Stimulated activated naive CD4-positive, alpha-beta T cell (primary cell): ENCODE measurements at places on chromosomes 7 and 10.

GRCh38 chr10:110425684-110426293 is 71.9 kb upstream of the DUSP5 start:
- DNase-seq: no peak

DNA sequence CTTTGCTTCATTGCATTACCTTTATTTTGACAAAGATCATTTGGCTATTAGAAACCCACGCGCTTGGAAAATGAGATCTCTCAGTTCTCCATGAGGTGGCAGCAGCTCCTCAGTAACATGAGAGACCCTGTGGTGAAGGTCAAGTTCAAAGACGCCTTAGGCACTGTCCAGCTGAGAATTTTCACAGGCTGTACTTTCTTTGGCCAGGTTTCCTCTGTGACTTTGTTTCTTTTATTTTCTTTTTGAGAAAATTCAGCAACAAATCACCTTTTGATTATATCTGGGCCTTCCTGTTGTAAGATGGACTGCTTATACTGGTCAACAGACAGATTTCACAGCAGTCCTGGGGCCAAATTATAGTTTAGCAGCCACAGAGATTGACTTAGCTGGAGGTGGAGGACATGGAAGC is 54.5 kb downstream of the RAB18 start:
- no peak for DNase-seq

DNA sequence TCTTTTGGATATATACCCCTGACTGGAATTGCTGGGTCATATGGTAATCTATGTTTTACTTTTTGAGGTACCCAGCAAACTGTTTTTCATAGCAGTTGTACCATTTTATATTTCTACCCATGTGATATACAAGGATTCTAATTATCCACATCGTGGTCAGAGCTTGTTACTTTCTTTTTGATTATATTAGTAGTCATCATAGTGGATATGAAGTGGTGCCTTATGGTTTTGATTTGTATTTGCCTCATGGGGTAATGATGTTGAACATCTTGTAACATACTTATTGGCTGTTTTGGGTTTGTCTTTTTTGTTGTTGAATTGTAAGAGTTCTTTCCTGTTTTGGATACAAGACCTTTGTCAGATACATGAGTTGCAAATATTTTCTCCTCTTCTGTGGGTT is 51.7 kb downstream of the MAPK8 start:
- no peak for DNase-seq

DNA sequence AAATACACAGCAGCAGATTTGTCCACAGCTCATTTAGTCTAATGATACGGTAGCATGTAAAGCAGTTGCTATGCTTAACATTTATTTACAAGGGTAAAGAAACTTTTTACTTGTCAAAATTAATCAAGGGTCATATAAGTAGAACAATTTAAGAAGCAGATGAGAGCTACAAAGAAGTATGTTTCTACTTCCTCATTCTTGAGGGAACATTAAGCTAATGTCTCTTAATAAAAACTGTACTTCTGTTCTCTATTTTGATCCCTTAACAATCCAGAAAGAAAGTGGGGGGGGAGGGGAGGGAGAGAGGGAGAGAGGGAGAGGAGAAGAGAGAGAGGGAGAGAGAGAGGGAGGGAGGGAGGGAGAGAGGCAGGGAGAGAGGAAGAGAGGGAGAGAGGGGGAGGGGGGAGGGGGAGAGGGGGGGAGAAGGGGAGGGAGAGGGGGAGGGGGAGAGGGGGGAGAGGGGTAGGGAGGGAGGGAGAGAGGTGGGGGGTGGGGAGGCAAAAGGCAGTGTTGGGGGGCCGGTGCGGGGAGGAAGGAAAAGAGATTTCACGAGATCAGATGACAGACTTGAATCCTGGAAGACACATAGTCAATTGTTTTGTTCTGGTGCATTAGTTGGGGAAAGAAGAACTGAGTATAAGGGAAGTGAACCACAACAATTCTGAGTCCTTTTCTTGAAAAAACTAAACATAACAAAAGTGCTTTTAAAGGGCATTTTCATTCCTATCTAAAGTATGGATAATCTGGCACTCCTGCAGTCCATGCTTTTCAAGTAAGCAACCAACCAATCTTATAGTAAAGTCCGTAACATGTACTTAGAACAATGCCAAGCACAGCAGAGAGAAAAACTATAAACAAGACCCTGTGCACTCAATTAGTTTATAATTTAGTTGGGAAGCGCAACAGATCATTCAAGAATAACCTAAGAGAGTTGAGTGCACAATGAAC is 128.0 kb downstream of the USP6NL start:
- DNase-seq: no peak

DNA sequence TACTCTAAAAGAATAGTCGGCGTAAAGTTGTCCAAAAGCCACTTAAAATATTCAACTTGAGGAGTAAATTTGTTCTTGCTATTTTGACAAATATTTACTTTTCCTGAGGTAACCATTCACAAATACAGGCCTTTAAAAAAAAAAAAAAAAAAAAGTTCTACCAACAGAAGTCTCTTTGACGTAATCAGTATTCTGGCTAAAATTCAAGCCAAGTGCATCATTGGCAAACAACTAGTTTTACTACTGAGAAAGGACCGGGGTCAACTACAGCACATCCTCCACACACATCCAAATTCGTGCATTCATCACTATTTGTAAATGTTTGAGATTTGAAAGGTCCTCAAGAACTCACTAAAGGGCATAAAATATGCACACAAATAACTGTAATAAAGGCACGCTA is 2.0 kb downstream of the OAT start:
- no peak for DNase-seq

DNA sequence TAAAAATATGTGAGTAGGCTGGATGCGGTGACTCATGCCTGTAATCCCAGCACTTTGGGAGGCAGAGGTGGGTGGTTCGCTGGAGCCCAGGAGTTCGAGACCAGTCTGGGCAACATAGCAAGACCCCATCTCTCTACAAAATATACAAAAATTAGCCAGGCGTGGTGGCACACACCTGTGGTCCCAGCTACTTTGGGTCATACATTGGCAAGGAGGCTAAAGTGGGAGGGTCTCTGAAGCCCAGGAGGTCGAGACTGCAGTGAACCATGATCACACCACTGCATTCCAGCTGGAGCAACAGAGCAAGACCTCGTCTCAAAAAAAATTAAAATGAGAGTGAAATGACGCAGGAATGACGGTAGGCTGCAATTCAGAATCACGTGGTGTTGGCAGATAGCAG is 64.7 kb upstream of the SH2B2 start:
- DNase-seq: no peak

DNA sequence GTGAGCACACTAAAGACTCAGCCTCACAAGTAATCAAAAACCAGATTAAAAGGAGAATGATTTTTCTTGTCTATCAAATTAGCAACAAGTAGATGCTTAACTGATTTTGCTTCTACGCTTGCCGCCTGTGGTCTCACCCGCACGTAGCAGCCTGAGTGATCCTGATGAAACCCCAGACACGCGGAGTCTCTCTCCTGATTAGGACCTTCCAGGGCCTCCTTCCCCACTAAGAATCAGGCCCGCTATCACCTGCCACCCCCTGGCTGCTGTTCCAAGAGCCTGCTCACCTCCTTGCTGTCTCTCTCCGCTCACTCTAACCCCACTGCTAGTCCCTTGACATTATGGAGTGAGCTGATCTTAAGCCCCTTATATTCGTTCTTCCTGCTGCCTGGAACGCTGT is 325.9 kb upstream of the NRP1 start:
- DNase-seq: no peak

GRCh38 chr7:140289804-140290203 is 108.5 kb downstream of the SLC37A3 start:
- no peak for DNase-seq

- DNase-seq: no peak
Observed at GRCh38 chr10:10830293-10830986, 187.2 kb upstream of the CELF2 start.

GRCh38 chr7:127620406-127621233 is 2.7 kb upstream of the PAX4 start:
- DNase-seq: no peak

DNA sequence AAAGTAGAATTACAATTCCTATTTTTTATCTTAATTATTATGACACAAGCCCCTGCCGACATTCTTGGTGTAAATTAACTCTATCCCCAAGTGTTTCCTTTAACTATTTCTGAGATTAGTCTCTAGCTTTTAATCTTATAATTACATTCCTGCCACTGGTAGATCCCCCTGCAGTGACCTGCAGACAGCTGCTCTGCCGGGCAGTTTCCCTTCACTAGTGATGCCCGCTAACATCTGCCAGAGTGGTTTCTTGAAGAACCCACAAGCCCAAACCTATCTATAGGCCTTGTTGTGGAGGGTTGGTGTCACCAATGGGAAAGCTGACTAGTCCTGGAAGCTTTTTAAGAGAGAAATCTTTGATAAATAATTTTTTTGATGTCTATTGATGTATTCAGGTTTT is 50.0 kb downstream of the ADAM22 start:
- DNase-seq: no peak

DNA sequence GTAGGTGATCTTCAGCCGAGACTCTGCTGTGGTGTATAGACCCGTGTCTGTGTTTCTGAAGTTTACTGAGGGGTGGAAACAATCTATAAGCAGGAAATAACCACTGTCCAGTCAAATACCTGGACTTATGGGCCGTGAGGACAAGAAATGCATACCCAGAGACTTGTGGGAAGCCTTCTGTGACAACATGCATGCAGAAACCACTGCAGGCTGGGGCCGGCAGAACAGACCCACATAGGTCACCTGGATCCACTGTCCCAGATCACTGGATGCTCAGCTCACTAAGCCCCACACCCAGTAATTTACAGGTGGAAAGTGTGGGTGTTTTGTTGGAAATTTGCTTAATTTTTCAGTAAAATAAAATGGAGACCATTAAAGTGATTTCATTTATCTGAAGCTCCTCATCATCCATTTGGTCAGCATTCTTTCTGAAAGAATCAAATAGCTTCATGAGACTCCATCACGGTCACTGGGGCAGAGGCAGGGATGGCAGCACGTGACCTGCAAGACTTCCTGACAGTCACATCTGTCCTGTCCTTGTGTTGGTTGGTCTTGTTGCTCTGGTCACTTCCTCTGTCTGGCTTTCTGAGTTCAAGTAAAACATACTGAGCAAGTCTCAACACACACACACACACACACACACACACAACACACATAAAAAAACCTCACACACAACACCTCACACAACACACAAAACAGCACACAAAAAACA is 108.3 kb downstream of the TNS3 start:
- DNase-seq: no peak

GRCh38 chr7:73626814-73627213 is 2.5 kb upstream of the MLXIPL start:
- DNase-seq: no peak

- DNase-seq: no peak
Observed at GRCh38 chr10:17536221-17536620, 81.0 kb downstream of the HACD1 start.

GRCh38 chr10:33684211-33684611 is 349.7 kb upstream of the NRP1 start:
- no peak for DNase-seq

- no peak for DNase-seq
Observed at GRCh38 chr7:80601999-80602398, 36.4 kb upstream of the CD36 start.

- no peak for DNase-seq
Observed at GRCh38 chr7:36863901-36864701, 139.8 kb upstream of the AOAH start.

DNA sequence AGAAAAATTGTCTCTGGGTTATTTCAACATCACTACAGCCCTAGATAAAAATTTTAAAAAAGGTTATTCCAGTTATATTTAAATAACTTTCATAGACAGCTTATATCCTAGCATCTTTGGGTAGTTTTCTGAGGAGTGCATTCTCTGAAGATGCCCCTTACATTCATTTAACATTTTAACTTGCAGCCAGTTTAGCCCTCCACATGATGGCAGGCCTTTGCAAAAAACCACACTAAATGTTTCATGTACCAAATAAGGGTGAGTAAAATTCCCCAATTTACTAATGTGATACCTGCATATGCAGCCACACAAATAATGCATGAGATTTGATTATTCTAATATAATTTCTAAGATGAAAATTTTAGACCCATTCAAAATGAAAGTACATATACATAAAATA is 108.4 kb upstream of the ZWINT start:
- no peak for DNase-seq

DNA sequence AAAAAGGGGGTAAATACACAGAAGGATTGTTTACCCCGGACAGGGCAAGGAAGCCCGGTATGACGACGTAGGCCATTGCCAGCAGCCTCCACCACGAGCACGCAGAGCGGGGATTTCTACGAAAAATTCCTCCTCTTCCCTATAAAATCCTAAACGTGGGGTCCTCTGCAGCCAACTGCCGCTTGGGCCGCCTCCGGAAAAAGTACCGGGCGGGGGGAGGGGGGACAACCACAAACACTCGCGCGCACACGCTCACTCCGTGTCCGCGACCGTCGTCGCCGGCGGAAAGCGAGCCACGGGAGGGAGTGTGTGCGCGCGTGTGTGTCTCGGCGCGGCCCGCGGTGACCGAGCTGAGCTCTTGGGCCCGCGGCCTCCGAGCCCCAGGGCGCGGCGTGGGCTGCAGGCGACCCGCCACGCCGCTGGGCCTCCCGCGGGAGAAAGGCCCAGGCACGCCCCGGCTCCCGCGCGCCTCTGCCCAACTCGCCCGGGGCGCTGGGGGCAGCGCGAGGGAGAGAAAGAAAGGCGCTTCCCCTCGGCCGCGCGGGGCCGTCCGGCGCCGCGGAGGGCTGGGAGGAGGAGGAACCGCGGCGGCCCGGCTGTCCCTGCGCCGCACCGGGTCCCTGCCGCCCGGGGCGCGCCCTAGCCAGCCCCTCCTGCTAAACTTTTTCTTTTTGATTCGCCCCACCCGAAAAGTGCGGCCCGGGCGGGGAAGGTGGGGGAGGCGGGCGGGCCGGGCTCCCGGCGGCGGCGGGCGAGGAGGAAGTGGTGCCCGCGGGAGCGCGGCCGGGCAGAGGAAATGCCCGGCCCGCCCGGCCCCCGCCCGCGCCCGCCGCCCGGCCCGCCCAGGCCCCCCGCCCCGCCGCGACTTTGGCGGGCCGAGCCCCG is 1.5 kb downstream of the CTBP2 start:
- DNase-seq: no peak
